ENCODE measurements at places on chromosomes 2 and 18. TPM values are rescaled to one million over a fixed set of nuclear protein-coding genes. Genes with fewer than 3 reads are reported as not detected.

- no peak for DNase-seq
- no peak overlapping the region for H3K27ac ChIP-seq
- H3K4me1 ChIP-seq, result no peaks in the 10 kb centered on the region
Measured at GRCh38 chr2:232949016-232949415, 64.0 kb downstream of the NGEF start.

GRCh38 chr2:143603846-143604565 lies 474.8 kb downstream of the ARHGAP15 start:
- no peak overlapping the region for H3K4me3 ChIP-seq
- H3K36me3 ChIP-seq, result no peaks in the 10 kb centered on the region
- no peaks in the 10 kb centered on the region for H3K27me3 ChIP-seq
- DNase-seq, result no peak
- no peak overlapping the region for H3K27ac ChIP-seq
- no peaks in the 10 kb centered on the region for H3K4me1 ChIP-seq

GRCh38 chr18:26091047-26091630 lies 726 bp upstream of the SS18 start:
- no peaks in the 10 kb centered on the region for H3K36me3 ChIP-seq
- peak overlapping the region; percentile 77 for H3K4me3 ChIP-seq
- H3K4me1 ChIP-seq, result no peaks in the 10 kb centered on the region
- peak; percentile 43 for DNase-seq

DNA sequence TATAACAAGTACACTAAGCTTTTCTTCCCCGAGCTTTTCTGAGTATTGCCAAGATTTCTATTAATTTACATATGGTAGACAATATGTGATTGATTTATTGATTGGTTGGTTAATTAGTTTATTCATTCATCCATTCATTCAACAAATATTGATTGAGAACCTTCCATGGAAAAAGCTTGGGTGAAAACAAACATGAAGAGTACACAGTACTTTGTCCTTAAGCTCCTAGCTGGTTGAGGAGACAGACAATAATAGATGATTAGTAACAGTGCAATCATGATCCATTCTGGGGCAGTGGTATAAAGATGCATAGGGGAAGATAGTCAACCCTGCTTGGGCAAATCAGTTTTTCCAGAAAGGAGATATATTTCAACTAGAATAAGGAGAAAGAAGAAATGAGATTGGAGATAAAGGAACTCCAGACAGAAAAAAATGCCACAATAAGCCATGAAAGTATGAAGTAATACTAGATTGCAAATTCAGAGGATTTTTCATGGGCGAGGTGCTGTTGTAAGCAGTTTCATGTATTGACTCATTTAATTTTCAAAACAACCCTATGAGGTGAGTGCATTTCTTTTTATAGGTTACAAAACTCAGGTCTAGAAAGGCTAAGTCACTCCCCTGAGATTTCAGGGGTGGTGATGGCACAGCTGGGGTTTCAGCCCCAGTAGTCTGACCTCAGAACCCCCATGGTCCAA lies 129.5 kb downstream of the RND3 start:
- H3K27ac ChIP-seq, result peak overlapping the region; percentile 33
- H3K4me3 ChIP-seq, result no peak overlapping the region
- no peaks in the 10 kb centered on the region for H3K36me3 ChIP-seq
- H3K27me3 ChIP-seq, result no peaks in the 10 kb centered on the region

EPC2 gene
- total RNA-seq, result 27.7 TPM

DNA sequence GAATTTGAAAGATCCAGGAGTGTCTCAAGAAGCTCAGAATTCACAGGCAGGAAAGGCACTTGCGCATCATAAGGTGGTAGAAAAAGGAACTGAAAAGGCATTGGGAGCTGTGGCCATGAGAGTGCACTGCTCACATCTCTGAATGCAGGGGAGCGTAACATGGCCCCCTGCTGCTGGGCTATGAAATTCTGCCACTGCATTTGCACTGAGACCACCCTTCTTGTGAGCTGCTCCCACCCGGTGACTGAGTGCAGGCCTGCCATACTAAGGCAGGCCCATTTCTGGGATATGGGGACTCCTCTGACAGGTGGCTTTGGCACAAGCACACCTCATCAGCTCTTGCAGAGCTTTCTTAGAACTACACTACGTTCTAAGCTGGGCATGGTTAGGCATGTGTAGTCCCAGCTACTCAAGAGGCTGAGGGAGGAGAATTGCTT lies 25.3 kb upstream of the STARD7 start:
- H3K27me3 ChIP-seq, result no peaks in the 10 kb centered on the region
- H3K36me3 ChIP-seq, result no peaks in the 10 kb centered on the region
- H3K4me3 ChIP-seq, result no peak overlapping the region
- DNase-seq, result no peak

DNA sequence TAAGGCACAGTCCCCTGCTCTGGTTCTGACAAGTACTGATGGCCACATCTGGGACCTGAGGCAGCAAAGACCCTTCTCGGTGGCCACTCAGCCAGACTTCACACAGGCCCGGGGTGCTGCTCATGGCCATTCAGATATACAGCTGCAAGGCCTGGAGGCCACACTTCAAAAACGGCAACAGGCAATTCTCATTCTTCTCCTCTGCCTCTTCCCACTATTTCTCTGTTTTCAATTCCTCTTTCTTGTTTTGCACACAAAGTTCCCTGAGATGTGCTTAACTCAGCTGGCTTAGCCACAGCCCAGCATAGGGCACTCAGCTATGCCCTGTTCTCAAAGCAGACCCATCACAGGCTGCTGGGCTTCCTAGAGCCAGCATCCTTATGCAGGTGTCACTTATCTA lies 29.9 kb downstream of the PTPN18 start:
- H3K4me3 ChIP-seq, result no peak overlapping the region
- H3K27ac ChIP-seq, result no peak overlapping the region
- no peaks in the 10 kb centered on the region for H3K36me3 ChIP-seq
- H3K27me3 ChIP-seq, result no peaks in the 10 kb centered on the region
- H3K4me1 ChIP-seq, result peaks cover 3% of the 10 kb centered on the region

DNA sequence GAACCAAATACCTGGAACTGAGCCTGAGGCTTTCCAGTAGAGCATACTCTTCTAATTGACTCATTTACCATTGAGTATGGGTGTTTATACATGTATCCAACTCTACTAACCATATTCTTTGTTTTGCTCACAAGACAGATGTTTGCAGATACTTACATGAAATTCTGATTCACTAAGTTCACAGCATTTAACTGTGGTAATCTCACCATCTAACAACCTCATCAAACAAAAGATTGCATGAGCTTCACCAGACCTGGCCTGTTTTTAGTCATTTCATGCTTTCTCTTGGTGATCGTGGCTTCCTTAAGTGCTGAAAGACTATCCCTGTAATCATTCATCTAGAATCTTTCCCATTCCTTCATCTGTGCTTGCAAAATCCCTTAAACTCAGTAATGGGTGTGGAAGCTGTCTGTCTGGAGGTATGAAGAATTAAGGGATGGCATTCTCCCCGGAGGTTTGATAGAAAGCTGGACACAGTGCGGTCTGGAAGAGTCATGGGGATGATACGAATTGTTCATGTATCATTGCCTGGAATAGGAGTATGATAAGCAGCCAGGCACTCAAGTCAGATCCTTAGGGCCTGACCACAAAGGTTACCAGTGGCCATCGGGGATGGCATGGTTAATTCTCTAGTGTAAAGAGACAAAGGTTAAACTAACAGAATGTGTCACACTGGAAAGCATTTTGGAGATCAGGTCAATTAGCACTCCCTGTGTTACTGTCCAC lies 42.0 kb upstream of the IL1R1 start:
- peaks cover 36% of the 10 kb centered on the region for H3K4me1 ChIP-seq
- DNase-seq, result peak; percentile 61
- H3K27ac ChIP-seq, result peak overlapping the region; percentile 66
- H3K27me3 ChIP-seq, result no peaks in the 10 kb centered on the region
- H3K36me3 ChIP-seq, result 0 out of 2 replicates have a peak, but pooled peaks cover 1% of the 10 kb centered on the region

ERFE gene
- total RNA-seq, result 1.6 TPM

DNA sequence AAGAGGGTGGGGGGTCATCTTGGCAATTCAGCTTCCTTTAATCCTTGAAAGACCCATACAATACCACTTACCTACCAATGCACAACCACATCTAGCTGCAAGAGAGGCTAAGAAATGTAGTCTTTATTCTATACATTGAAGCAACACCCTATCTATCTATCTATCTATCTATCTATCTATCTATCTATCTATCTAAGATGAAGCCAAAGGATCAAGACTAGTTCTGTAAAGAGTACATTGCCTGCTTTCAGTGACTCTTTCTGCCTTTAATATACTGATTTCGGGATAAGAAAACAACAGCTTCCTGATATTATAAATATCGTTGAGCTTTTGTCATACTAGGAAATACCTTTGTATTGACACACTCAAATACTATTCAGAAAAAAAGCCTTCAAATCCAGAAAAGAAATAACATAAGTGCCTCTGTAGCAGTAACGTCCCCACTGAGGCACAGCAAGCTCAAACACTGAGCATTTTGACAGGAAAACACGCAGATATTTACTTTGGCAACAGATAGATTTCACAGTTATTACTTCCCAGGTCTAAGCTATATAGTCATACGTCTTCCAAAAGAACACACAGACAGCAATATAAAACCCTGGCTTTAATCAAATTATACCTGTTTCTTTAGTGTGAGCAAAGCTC lies 139.4 kb upstream of the SERTAD2 start:
- H3K36me3 ChIP-seq, result no peaks in the 10 kb centered on the region
- no peaks in the 10 kb centered on the region for H3K27me3 ChIP-seq
- H3K4me3 ChIP-seq, result no peak overlapping the region
- H3K27ac ChIP-seq, result no peak overlapping the region
- no peak for DNase-seq

DNAH6 gene
- 0.70 TPM for total RNA-seq

Measured in Caco-2 (cell line).